Trophoblast cell (in vitro differentiated cells and primary cell): ENCODE measurements at places on chromosomes 12 and 14.

- no peaks in the 10 kb centered on the region for H3K4me1 ChIP-seq
- no peak overlapping the region for H3K4me3 ChIP-seq
- no peaks in the 10 kb centered on the region for H3K27me3 ChIP-seq
- no peak overlapping the region for H3K27ac ChIP-seq
Observed at GRCh38 chr12:23333938-23334337, 615.5 kb downstream of the SOX5 start.

GRCh38 chr12:69059465-69060457 is 126.8 kb upstream of the CPM start:
- no peak overlapping the region for H3K27ac ChIP-seq
- no peaks in the 10 kb centered on the region for H3K4me1 ChIP-seq
- no peaks in the 10 kb centered on the region for H3K36me3 ChIP-seq
- H3K27me3 ChIP-seq = no peaks in the 10 kb centered on the region
- DNase-seq = peak; percentile 57

GRCh38 chr12:5694759-5695409 is 250.2 kb downstream of the ANO2 start:
- H3K27ac ChIP-seq = no peak overlapping the region
- DNase-seq = no peak
- H3K4me1 ChIP-seq = no peaks in the 10 kb centered on the region

- no peaks in the 10 kb centered on the region for H3K27me3 ChIP-seq
- no peaks in the 10 kb centered on the region for H3K4me1 ChIP-seq
- H3K4me3 ChIP-seq = no peak overlapping the region
- no peak overlapping the region for H3K27ac ChIP-seq
- peaks cover 1% of the 10 kb centered on the region for H3K36me3 ChIP-seq
- no peak for DNase-seq
Observed at GRCh38 chr12:96323906-96324305, 76.3 kb downstream of the CDK17 start.

- DNase-seq = peak; percentile 32
- no peaks in the 10 kb centered on the region for H3K27me3 ChIP-seq
- H3K27ac ChIP-seq = no peak overlapping the region
Observed at GRCh38 chr12:60335745-60336144, 739.9 kb downstream of the SLC16A7 start.

- no peaks in the 10 kb centered on the region for H3K27me3 ChIP-seq
- no peak for DNase-seq
- H3K4me3 ChIP-seq = no peak overlapping the region
- no peak overlapping the region for H3K27ac ChIP-seq
- no peaks in the 10 kb centered on the region for H3K4me1 ChIP-seq
Observed at GRCh38 chr12:127642208-127642607, 624.8 kb upstream of the TMEM132C start.

GRCh38 chr12:46439793-46440511 is 67.4 kb upstream of the SLC38A2 start:
- H3K4me3 ChIP-seq = no peak overlapping the region
- no peak for DNase-seq

DNA sequence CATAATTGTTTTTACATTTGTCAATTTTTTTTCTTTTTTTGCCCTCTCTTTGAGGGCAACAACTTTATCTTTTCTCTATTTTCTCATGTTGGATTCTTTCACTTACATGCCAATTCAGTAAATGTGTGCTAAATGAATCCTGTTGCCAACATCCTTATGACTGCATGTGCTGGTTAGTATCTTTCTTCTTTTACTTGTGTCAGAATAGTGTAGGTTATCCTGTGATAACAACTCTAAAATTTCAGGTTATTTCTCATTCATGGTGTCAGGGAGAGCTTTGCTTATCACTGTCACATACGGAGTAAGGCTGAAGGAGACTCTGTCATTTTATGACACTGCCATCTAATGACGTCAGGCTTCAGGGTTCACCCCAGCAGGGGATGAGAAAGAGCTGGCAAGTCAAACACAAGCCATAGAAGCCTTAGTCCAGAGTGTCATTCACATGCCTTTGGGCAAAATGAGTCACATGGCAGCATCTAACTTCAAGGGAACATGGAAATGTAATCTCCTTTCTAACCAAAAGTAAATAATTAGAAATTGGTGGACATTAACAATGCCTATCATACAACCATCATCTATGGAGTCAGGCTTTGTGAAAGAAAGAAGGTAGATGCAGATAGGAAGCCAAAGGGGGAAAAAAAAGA is 242.5 kb upstream of the ATP2B1 start:
- H3K27me3 ChIP-seq = no peaks in the 10 kb centered on the region
- H3K4me1 ChIP-seq = no peaks in the 10 kb centered on the region
- H3K27ac ChIP-seq = no peak overlapping the region
- no peak overlapping the region for H3K4me3 ChIP-seq
- DNase-seq = peak; percentile 25

DNA sequence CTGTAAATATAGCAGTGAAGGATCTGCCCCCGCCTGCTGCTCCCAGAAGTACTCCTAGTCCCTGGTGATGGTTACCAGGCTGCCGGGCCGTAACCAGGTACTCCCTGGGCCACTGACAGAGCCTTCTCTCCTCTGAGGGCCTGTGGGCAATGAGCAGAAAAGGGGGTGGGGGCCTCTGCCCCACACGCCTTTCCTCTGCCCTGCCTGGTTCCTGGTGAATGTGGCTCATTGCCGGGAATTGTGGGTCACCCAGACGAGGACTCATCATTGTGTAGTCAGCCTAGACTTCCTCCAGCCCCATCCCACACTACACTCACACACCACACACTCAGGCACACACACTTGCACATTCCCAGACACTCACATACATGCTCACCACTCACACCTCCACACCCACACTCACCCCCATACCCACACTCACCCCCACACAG is 35.7 kb upstream of the ACTN1 start:
- no peaks in the 10 kb centered on the region for H3K27me3 ChIP-seq
- no peaks in the 10 kb centered on the region for H3K36me3 ChIP-seq
- no peak for DNase-seq
- H3K4me1 ChIP-seq = no peaks in the 10 kb centered on the region

GRCh38 chr12:78183824-78184223 is 353.1 kb downstream of the NAV3 start:
- H3K36me3 ChIP-seq = no peaks in the 10 kb centered on the region
- no peak overlapping the region for H3K27ac ChIP-seq
- H3K27me3 ChIP-seq = no peaks in the 10 kb centered on the region
- no peak for DNase-seq

- no peaks in the 10 kb centered on the region for H3K36me3 ChIP-seq
- DNase-seq = no peak
- no peak overlapping the region for H3K4me3 ChIP-seq
Observed at GRCh38 chr12:122738571-122738970, 7.9 kb upstream of the HCAR1 start.

DNA sequence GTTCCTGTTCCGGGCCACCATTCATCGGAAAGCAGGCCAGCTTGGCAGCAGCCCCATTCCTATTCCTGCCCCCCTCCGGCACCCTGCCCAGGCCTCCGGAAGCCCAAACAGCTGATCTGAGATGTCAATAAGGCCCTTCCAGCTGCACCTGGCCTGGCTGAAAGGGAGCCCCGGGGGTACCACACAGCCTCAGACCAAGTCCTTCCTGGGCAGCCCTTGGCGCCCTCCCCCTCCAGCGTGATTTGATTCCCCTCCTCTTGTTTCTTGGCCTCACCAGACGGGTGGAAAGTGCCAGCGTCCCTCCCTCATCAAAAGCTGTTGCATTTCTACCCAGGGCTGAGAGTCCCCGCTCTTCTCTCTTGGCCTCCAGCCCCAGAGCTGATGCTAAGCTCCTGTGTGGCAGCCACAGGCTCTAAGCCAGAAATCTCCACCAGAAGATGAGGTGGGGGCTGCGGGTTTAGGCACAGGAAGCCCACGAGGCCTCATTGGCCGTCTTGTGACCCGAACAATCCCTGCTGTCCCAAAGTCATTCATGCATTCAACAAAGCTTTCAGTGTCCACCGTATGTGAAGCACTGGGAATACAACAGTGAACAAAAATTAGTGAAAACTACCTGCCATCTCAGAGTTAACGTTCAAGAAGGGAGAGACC is 215.4 kb downstream of the SLC41A2 start:
- H3K27ac ChIP-seq = no peak overlapping the region
- H3K27me3 ChIP-seq = no peaks in the 10 kb centered on the region
- H3K36me3 ChIP-seq = no peaks in the 10 kb centered on the region
- no peak overlapping the region for H3K4me3 ChIP-seq

DNA sequence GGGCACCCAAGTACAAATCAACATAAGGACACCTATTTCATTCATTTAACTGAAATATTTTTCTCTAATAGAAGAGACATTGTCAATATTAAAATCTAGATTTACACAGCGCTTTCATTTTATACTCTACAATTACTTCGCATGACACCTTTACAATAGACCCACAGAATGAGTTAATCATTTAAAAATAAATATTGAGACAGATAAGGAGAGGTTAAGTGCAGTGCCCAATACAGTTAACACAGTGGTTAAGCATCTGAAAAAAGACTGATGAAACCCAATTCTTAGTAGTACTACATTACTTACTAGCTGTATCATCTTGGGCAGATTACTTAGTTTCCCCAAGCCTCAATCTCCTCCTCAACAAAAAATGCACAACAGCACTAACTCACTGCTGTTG is 116.2 kb downstream of the DENND5B start:
- H3K4me1 ChIP-seq = peaks cover 2% of the 10 kb centered on the region
- H3K36me3 ChIP-seq = peaks cover 3% of the 10 kb centered on the region
- DNase-seq = no peak
- no peaks in the 10 kb centered on the region for H3K27me3 ChIP-seq
- H3K4me3 ChIP-seq = no peak overlapping the region

- H3K27me3 ChIP-seq = no peaks in the 10 kb centered on the region
- no peak for DNase-seq
- H3K4me3 ChIP-seq = no peak overlapping the region
- H3K36me3 ChIP-seq = no peaks in the 10 kb centered on the region
- H3K27ac ChIP-seq = no peak overlapping the region
- no peaks in the 10 kb centered on the region for H3K4me1 ChIP-seq
Observed at GRCh38 chr12:15200641-15201040, 20.6 kb downstream of the RERG start.
